Renal cortical epithelial cell (primary cell): ENCODE measurements at places on chromosomes 12 and 14. TPM values are rescaled to one million over a fixed set of nuclear protein-coding genes. Genes with fewer than 3 reads are reported as not detected.

The NELL2 gene
- total RNA-seq: 0.20 TPM in 1 of 2 replicates, not detected in the other

The DGLUCY gene
- total RNA-seq: 53.7 and 56.8 TPM in 2 replicates

The GLS2 gene
- 1.4 and 1.6 TPM in 2 replicates for total RNA-seq

The RILPL1 gene
- total RNA-seq: 2.3 and 11.2 TPM in 2 replicates

The MLEC gene
- total RNA-seq: 137 and 146 TPM in 2 replicates

The PLEKHG7 gene
- 0.10 and 0.17 TPM in 2 replicates for total RNA-seq

The CISTR gene
- total RNA-seq: not detected in 2 replicates

The BDKRB2 gene
- 3.6 and 6.1 TPM in 2 replicates for total RNA-seq

The LMNTD1 gene
- not detected in 2 replicates for total RNA-seq

The PLCZ1 gene
- total RNA-seq: 0.69 TPM in 1 of 2 replicates, not detected in the other

The GLIPR1L2 gene
- total RNA-seq: 0.17 and 0.65 TPM in 2 replicates

The RIMBP2 gene
- total RNA-seq: 0.17 and 3.2 TPM in 2 replicates

The TEAD4 gene
- total RNA-seq: 9.7 and 15.3 TPM in 2 replicates

The TMEM121 gene
- total RNA-seq: 1.7 and 8.4 TPM in 2 replicates

The MMP17 gene
- total RNA-seq: 0.52 and 1.6 TPM in 2 replicates

The CCDC177 gene
- total RNA-seq: not detected in 2 replicates

The PEX5 gene
- 24.8 and 36.5 TPM in 2 replicates for total RNA-seq

The KRT3 gene
- total RNA-seq: not detected in 2 replicates

The FGD6 gene
- 33.9 and 58.3 TPM in 2 replicates for total RNA-seq

The ZBTB1 gene
- 57.5 and 101 TPM in 2 replicates for total RNA-seq

The GLT8D2 gene
- total RNA-seq: 0.87 and 12.5 TPM in 2 replicates

The AQP5 gene
- total RNA-seq: not detected in 2 replicates
